NCI-H2029 (cell line): ENCODE measurements at places on chromosomes 4 and X.

DNA sequence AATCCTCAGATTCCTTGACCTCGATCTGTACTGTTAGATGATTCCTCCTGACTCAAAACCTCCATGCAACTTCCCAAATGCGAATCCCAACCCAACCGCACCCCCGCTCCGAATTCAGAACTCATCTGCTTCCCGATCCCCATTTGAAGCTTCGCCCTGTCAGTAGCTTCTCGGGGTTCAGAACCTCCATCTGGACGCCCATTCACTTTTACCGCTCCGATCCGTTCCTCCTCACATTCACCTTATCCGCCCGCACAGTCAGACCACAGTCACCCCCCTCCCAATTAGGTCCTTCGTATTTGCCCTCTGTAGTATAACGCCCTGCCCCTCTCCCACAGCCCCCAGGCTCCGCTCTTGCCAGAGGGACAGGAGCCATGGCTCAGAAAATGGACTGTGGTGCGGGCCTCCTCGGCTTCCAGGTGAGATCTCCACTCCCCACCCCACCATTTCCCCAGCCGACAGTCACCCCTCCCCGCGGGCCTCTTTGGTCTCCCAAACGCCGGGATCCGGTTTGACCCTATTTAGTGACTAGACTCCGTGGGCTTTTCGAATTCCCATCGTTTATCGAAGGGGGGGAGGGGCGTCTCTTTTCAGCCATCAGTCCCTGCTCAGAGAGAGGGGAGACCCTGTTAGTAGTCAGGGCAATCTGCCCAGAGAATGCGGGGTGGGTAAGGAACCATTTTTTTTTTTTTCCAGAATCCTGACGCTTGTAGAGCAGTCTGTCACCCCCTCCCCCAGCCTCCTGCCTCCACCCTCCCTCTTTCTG lies 691 bp downstream of the MAGED1 start:
- no peak for DNase-seq

DNA sequence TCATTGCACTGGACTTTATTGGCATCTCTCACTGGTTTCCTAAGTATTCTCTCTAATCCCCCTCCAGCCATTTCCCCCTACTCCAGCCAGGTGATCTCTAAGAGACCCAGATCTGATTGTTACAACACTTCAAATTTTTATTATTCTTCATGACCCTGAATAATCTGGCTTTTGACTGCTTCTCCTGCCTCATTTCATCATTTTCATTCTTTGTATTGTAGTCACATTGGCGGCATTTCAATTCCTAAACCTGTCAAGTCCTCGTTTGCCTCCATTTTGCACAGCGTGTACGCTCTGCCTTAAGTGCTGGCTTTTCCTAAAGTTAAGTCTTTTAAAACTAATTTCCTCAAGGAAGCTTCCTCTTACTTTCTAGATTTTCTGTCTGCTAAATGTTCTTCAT lies 31.6 kb downstream of the UBE2K start:
- DNase-seq, result no peak

DNA sequence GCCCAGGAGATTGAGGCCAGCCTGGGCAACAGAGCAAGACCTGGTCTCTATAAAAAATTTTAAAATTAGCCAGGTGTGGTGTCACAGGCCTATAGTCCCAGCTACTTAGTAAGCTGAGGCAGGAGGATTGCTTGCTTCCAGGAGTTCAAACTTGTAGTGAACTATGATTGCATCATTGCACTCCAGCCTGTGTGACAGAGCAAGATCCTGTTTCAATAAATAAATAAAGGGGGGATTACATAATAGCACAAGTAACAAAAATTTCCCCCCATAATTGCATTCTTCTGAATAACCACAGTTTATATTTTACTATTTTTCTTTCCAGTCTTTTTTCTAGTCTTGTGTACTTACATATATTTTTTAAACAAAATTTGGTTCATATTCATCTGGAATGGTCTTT lies 135.6 kb downstream of the CHIC2 start:
- DNase-seq, result no peak

DNA sequence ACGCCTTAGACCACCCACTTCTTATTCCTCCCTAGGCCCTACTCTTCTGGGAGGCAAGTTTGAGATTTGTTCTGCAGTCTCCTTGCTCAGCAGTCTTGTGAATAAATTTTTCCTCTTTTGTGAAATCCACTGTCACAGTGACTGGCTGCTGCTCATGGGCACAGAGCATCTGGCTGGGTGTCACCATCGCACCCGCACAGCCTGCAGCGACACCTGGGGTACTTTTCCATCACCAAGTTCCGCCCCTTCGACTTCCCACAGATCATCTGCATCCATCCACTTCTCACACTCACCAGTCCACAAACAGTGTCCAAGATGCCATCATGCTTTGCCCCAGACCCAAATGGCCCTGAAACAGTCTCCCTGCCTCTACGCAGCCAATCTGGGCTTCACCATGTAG lies 36.4 kb upstream of the AFAP1 start:
- DNase-seq, result no peak

DNA sequence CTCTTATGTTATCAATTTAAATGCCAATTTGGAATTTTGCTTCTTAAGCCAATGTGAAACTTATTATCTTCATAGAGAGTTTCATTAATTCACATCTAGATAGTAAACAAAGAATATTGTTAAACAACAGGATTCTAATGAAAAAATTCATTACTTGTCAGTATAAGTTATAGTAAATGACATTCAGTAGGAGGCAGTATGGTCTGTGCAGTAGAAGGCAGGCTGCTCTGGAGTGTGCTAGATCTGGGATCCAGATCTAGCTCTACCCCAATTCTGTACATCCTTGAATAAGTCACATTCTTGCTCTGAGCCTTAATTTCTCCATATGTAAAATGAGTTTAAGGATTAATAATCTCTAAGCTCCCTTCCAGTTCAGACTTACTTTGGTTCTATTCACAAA lies 202.7 kb upstream of the POU3F4 start:
- no peak for DNase-seq

GRCh38 chr4:147717878-147718277 lies 14.0 kb upstream of the ARHGAP10 start:
- DNase-seq, result no peak

DNA sequence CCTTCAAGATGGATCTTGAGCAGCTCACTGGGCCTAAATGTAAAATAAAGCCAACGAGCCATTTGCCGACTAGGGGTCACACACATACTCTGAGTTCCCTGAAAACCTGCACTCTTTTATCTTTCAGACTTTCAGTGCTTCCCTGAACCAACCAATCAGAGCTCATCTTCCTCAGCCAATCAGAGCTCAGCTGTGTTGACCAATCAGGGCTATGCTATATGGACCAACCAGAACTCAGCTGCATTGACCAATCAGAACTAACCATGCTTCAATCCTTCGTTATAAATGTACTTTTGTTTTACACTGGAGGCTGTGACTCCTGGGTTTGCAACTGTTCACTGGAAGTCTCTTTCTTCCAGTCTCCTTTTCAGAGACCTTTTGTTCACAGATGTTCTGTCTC lies 19.3 kb downstream of the SLC25A53 start:
- DNase-seq, result no peak

GRCh38 chrX:13053171-13053570 lies 8.8 kb upstream of the FAM9C start:
- DNase-seq, result no peak

GRCh38 chr4:27005501-27005900 lies 144.9 kb downstream of the STIM2 start:
- DNase-seq, result no peak
